B cell (primary cell): ENCODE measurements at places on chromosomes 6 and 20. TPM values are rescaled to one million over a fixed set of nuclear protein-coding genes. Genes with fewer than 3 reads are reported as not detected.

DNA sequence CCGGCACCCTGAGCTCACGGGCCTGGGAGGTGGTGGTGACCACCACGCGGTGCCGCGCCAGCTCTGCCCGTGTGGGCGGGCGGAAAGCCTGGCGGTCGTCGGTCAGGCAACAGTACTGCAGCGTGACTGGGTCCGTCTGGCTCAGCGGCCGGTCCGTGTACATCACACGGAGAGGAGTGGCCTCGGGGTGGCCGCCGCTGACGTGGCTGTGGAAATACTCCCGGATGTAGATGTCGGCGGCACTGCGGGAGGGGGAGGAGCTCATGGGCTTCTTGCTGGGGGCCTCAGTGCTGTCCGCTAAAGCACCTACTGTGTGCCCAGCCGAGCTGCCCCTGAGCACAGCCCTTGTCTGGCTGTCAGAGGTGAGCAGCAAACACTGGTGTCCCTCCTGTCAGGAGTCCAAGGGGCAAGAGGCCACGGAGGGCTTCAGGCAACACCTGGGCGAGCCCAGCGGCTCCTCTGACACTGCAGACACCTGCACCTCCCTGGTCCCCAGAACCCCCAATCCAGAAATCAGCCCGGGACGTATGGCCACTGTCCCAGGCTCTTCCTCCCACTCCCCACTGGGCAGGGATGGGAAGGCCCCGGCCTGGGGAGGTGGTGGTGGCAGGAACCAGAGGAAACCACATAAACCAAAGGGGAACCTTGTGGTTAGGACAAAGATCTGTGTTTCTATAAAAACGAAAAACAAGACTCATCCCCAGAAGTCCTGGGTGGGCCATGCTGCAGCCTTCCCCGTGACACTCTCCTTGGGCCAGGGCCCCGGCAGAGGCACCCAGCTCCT is 6.5 kb downstream of the HELZ2 start:
- DNase-seq: peak; percentile 82

GRCh38 chr6:15044146-15044882 is 201.6 kb upstream of the JARID2 start:
- no peak for DNase-seq

GRCh38 chr6:125114248-125114858 is 39.2 kb upstream of the TPD52L1 start:
- no peak for DNase-seq

GRCh38 chr20:8974009-8974708 is 94.7 kb upstream of the PLCB4 start:
- DNase-seq: no peak

DNA sequence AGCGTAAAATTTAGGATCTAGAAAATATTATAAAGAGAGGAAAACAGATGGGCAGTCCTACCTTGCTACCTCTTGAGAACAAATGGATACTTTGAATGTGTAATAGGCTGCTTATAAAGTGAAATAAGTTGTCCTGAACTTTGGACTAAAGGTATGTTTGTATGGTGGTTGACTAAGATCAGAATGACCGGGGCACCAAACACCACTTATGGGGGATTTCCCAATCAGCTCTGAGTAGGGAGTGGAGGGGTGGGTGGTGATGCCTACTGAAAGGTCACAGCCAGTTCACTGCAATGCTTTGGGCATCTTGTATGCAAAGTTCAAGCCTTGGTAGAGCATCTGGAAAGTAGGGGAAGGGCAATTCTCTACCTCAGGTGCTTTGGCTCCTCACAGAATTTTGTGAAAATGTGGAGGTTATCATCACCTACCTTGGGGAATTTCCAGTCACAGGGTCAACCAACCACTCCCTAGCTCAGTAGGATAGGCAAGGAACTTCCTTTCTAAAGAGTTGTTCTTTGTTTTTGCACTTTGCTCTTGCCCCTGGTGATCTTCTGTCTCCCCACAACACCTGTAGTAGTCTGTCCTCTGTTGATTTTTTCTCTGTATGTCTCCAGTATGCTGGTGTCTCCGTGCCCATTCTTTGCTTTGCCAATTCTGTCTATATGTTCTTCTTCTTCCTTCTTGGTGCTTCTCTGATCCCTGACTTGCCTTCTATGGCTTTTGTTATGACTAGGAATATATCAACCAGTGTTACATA is at the start of gene TRIM31:
Gene TRIM31 (minus strand): TSS at position 88 of the 757 bp plus-strand sequence. CDS start 285 bp downstream, outside the sequence.
- DNase-seq: no peak

- no peak for DNase-seq
Measured at GRCh38 chr20:2312876-2313275, 17.1 kb downstream of the TGM3 start.

The APMAP gene
- total RNA-seq: 28.0 and 28.2 TPM in 2 replicates

The BMP5 gene
- total RNA-seq: not detected in 2 replicates

The FAM209A gene
- total RNA-seq: 3.3 and 4.9 TPM in 2 replicates

The DOK5 gene
- not detected in 2 replicates for total RNA-seq

The KCNQ2 gene
- total RNA-seq: 0.12 and 0.49 TPM in 2 replicates

The TGIF2 gene
- total RNA-seq: 45.6 and 46.1 TPM in 2 replicates

The BMP2 gene
- not detected in 2 replicates for total RNA-seq
